ENCODE measurements at places on chromosomes 7 and 10.

DNA sequence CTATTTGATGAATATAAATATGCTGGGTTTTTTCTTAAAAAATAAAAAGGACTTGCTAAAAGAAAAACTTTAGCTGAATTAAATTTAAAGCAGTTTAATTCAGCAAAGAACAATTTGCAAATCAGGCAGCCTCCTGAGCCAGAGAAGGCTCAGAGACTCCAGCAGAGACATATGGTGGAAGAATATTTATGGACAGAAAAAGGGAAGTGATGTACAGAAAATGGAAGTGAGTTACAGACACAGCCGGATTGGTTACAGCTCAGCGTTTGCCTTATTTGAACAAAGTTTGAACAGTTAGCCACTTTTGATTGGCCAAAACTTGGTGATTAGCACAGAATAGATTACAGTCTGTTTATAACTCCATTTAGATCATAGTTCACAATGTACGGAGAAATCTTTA, 110.3 kb downstream of the GAD2 start:
- no peak for DNase-seq

DNA sequence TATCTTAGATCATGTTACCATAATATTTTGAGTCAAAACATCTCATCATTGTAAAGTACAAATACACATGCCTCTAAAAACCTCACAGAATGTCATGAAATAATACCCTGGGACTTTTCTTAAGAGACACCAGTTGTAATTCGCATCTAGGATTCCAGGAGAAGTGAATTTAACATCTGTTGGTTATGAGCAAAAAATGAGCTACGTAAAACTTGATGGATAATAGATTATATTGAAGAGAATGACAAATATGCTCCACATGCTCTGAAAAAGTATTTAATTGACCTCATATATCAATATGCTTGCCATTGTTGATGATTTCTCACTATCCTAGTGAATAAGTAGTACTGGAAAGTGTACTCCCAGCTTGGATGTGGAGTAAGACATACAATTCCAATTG, 227.0 kb downstream of the BBS9 start:
- DNase-seq, result no peak

DNA sequence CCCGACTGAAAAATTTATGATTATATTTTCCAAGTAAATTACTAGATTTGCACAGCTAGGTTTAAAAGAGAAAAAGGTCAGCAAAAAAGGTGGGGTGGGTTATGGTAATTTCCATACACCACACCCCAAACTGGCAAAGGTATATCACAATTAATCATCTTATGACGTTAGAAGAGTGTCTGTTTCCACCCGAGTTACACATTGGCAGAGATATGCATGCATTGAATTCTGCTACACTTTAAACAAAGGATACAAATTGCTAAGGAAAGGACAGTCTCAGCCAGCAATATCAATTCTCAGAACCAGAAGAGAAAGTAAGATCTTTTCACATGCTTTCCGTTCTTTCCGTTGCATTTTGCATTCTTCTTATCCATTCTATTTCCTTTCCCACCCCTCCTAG, 843.3 kb downstream of the GATA3 start:
- no peak for DNase-seq

- no peak for DNase-seq
These were observed 8.7 kb downstream of the WBP1L start for GRCh38 chr10:102752266-102752930.

- DNase-seq, result no peak
These were observed 1288.5 kb downstream of the GATA3 start for GRCh38 chr10:9342885-9343570.

DNA sequence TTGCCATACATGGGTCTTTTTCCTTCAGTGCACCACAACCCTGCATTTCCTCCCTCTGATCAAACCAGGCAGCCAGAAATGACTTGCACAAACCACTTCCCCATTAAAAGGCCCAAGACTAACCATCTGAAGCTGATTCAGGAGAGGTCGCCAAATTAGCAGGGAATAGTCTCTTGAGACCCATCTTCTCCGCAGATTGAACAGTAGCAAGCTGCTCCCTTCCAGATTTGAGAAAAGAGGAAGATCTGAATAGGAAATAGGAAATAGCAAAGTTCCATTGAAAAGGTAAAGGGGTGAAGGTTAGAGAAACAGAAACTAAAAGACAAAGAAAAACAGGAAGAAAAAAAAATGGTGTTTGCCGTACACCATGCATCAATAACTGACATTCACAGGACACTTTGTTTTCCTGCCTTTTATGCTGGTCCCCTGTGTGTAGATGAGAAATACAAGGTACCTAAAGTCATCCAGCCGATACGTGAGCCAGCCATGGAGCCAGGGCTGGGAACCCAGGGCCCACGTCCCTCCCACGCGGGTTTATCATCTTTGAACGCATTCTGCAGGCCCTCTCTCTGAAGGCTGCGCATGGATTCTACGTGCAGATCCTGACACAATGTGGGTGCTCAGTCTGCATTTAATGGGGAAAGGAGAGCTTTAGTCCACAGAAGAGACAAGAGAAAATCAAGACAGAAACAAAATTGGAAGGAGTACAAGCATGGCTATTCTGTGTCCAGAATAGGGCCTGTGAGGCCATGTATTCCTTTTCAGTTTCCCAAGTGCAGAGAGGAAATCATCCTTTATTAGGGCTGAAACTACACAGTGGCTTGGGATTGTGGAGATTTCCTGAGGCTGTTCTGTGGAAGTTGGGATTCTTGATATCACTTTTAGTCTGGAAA, 268.4 kb upstream of the NPVF start:
- no peak for DNase-seq

- no peak for DNase-seq
These were observed 247.0 kb upstream of the FERD3L start for GRCh38 chr7:19392246-19392645.

- DNase-seq, result no peak
These were observed 501 bp downstream of the TFPI2 start for GRCh38 chr7:93890041-93890463.

DNA sequence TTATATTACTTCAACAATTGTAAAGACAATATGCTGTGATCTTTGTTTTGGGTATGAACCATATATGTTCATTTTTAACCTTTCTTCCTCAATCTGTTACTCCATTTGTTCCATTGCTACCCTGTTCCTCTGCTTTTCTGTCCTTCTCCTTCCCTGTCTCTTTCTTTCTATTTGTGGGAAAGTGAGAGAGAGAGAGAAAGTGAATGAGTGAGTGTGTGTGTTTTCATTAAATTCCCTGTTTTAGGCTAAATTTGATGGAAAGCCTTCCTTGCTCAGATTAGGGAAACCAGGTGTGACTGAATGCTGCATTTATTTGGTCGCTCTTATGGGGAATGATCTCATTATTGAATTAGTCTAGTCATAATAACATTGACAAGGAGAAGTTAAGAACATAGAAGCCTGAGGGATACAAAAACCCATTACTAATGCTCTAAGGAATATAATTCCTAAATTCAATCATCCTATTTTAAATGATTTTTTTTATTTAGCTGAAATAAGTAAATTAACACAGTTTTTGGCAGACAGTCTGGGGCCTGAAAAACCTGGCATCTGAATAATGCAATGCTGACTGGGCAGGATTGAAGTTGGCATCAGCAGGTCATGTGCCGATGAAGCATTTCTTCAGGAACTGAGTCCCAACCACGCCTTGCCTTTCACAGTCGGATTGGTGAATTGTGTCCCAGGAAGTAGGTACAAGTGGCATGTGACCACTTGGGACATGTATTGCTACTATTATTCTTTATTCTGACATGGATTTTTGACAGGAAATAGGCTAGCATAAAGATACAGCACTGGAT, 117.6 kb upstream of the LRGUK start:
- no peak for DNase-seq
